ENCODE measurements at places on chromosomes 6 and 20. TPM values are rescaled to one million over a fixed set of nuclear protein-coding genes. Genes with fewer than 3 reads are reported as not detected.

FAM162B gene
- total RNA-seq, result 1.6 TPM

BPI gene
- 1.4 TPM for total RNA-seq

CCR6 gene
- total RNA-seq, result not detected

DPPA5 gene
- not detected for total RNA-seq

GRCh38 chr6:82033631-82034211 lies 213.8 kb downstream of the IBTK start:
- peak; percentile 61 for DNase-seq

GRCh38 chr6:169048185-169048864 lies 205.3 kb downstream of the THBS2 start:
- no peak for DNase-seq
